ENCODE measurements at places on chromosomes 7 and 10.

- no peak for DNase-seq
Observed at GRCh38 chr7:152865011-152865410, 105.5 kb downstream of the ACTR3B start.

DNA sequence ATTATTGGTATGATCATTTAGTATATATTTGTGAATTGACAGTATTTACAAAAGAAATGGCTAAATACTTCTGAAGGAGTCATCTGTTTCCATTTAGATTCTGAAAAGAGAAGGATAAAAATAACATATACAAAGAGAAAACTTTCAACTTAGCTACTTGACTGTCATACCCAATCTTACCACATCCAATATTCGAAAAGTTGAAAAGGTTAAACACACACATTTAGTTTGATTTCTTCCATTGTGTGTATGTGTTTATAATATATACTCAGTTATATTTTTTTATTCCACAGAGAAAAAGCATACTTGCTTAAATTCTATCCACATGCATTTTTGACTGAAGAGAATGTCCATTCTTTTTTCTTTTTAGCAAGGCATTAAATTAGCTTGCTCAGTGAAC, 470.7 kb downstream of the TFEC start:
- no peak for DNase-seq

GRCh38 chr10:22054961-22055360, 51.4 kb upstream of the DNAJC1 start:
- no peak for DNase-seq

GRCh38 chr7:116271161-116271913, 61.0 kb downstream of the TES start:
- DNase-seq = no peak

DNA sequence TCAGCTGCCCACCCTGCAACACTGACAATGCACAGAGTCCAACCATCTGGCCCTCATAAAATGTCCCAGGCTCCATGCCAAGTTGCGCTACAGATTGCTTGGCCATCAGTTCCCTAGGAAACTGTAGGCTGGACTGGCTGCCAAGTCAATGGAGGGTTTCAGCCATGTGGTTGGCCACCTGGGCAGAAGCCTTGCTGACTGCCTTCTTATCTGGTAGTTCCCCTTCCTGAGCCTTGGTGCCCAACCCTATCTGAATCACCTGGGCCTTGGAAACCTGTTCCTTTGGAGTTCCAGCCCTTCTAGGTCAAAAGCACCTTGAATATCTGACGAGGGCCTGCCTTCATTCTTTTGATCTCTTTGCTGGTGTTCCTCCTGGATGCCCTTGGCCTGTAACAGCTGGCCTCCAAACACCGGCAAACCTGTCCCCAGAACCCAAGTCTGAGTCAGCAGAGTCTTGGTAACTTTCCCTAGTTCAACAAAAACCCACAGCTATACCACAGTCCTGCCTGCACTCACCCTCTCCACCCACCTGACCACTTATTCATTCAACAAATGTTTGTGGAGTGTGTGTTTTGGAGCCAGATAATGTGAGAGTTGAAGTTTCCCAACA, 37.4 kb upstream of the KDM7A start:
- no peak for DNase-seq

GRCh38 chr7:82331234-82331633, 112.3 kb downstream of the CACNA2D1 start:
- DNase-seq = no peak

- DNase-seq = no peak
Observed at GRCh38 chr10:110868981-110869380, 2.7 kb upstream of the PDCD4 start.

GRCh38 chr7:158750702-158751101, 46.1 kb upstream of the NCAPG2 start:
- no peak for DNase-seq

DNA sequence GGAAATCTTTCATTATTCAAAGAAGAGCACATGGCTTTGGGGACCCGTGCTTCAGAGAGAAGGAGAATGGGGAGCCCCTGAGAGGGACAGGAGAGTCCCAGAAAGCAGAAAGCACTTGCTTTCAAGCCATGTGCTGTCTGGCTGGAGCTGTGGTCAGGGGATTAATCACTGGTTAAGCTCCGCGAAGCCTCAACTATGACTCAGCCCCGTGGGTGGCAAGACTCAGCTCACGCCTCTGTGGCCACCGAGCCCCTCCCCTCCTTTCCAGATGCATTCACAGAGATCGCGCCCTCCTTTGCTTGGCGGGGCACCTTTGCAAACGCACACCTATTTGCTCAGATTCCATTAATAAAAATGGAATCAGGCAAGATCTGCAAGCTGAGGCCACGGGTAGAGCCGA, 202.9 kb upstream of the TCERG1L start:
- no peak for DNase-seq

DNA sequence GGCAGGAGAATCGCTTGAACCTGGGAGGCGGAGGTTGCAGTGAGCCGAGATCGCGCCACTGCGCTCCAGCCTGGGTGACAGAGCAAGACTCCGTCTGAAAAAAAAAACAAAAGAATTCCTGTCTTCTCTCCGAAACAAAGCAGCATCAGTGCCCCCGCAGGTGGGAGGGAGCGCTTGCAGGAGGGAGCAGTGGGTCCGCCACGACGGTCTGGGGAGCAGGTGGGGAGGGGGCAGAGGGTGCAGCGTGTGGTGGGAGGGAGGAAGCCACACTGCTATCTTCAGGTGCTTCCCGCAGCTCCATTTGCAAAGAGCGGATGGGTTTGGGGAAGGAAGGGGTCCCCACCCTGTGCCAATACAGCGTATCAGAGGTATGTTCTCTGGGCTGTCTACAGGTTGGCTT, 31.7 kb downstream of the LIMK1 start:
- no peak for DNase-seq

DNA sequence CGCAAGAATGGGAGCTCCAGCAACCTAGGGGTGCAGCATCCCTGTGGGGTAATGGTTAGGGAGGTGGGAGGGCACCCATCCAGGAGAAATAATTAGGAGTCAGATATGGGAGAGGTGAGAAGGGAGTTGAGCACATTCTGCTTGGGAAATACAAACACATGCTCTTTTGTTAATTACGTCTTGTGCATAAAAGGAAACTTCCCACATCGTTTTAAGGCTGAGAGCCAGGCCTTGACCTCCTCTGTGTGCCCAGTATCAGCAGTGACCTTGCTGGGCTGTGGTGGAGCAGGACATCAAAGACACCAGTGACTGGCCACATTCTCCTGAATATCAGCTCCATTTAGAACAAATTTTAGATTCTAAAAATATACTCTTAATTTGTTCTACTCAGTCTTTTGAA, 22.6 kb downstream of the AKR1C4 start:
- no peak for DNase-seq

- no peak for DNase-seq
Observed at GRCh38 chr7:91557789-91558404, 293.7 kb downstream of the FZD1 start.
